ENCODE measurements at places on chromosomes 3 and 15.

GRCh38 chr15:27655056-27655455 is 444.1 kb downstream of the OCA2 start:
- DNase-seq = no peak

DNA sequence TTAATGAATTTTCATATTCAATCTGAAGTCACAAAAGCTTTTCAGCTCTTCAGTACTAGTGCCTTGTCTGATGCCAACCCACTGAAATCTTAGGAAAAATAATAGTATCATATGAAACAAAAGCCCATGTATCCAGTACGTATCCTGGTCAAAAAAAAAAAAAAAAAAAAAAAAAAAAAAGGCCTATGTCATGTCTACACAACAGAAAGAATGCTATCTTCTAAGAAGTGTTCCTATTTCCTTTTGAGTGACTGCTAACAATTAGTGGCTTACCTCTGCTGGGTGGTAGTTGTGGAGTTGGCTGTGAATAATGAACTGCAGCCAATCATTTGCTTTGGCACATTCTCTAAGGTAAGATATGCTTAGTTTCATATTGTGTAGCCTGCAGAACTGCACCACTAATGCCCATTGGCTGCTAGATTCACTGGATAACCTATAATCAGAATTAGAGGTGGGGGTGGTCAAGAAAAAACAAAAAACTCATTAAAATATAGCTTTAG is 59.6 kb downstream of the EIF3J start:
- no peak for DNase-seq

- no peak for DNase-seq
These were observed 178.9 kb downstream of the SV2B start for GRCh38 chr15:91278951-91279350.

DNA sequence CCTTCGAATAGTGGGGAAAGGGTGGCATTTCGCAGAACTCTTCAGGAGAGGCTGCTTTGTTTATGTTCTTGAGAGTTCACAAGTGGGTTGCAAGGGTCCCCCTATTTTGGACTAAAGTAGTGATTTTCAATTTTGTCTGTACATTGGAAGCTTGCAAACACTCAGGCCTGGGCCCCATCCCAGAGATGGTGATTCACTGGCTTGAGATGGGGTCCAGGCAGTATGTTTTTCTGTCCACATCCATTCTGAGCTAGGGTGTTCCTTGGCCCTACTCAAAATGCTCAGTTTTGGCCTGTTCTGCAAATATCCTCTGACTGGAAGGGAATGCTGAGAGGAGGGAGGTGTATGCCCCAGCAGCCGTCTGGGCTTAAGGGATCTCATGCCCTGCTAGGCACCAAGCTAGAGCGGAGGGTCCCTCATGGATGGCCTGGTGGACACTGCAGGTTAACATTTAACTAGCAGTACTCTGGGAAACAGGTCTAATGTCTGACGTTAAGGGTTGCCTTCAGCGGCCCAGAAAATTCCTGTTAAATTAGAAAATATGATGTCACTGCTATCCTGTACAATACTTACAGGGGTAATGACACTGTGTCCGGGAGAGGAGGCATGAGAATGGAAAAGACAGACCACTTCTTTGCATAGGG is 181.4 kb downstream of the OPA1 start:
- DNase-seq = no peak

GRCh38 chr15:94670438-94671034 is 439.2 kb downstream of the MCTP2 start:
- DNase-seq = peak; percentile 38

DNA sequence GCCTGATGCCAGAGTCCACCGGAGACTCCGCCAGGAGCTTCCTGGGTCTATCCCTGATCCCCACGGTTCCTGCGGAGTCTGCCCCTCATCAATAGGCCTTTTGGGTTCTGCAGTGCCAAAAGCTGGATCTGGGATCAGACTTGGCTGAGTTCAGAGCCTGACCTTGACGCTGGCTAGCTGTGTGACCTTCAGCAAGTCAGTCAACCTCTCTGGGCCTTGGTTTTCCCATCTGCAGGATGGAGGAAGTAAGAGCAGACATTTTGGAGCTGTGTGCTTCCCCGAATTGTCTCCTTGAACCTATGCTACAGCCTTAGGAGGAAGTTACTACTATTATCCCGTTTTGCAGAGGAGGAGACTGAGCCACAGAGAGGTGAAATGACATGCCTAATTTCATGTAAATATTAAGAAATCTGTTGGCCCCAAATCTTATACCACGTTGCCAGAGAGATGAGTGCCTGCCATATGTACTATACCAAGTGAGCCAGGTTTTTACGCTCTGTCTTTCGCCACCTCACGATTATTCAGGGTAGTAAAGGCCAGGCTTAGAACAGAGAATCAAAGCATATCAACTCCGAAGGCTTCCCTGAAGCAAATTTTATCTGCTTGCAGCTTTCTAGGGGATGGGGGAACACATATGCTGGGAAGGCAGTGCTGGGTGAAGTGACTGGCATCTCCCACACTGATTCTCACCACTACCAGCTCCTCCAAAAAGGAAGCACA is 112.5 kb downstream of the SRGAP3 start:
- DNase-seq = no peak

DNA sequence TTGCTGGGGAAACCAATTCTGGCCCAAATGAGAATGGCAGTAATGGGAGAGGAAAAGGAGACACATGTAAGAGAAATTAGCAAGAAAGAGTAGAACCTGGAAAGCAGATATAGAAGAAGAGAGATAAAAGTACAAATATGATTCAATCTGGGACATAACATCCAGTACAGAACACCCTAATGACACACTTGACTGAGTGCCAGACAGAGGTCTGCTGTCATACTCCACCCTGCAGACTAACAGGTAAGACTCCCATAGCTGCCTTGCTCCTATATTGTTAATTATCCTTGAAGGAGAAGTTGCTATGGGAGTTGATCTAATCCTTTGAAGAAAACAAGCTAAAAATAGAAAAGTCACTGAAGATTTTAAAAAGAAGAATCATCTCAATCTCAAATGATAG is 21.1 kb downstream of the CCPG1 start:
- DNase-seq = no peak

DNA sequence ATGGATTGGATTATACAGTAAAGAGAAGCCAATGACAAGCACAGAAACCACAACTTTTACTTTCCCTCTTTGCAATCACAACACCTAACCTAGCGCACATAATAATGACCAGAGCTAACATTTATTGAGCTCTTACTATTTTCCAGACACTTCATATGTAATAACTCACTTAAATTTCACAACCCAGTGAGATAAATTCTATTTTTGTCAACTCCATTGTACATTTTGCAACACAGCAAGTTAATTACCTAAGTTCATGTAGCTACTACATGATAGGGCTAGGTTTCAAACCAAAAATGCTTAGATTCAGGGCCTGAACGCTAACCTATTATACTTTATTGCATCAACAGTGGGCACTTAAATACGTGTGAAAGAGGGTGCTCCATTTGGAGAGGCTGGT is 89.5 kb downstream of the GADL1 start:
- no peak for DNase-seq

DNA sequence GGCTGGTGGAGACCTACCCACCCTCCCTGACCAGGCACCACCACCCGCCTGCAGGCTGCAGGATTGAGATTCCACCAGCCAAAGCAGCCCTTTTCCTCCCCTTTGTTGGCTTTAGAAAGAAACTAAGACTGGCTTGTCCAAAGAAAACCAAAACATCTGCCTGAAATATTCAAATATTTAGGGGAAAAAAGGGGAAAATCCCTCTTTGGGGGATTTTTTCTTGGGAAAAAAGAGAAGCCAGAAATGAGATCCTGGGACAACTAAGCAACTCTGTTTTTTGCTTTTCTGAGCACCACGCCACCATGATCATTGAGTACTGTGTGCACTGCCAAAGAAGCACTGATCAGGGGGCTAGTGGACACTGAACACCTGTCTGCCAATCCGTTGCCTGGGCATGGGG is 2.6 kb downstream of the DCLK3 start:
- DNase-seq = no peak

GRCh38 chr3:9468460-9468859 is 71.0 kb downstream of the SETD5 start:
- no peak for DNase-seq

- no peak for DNase-seq
These were observed 12.8 kb downstream of the MAN2A2 start for GRCh38 chr15:90915808-90916440.

DNA sequence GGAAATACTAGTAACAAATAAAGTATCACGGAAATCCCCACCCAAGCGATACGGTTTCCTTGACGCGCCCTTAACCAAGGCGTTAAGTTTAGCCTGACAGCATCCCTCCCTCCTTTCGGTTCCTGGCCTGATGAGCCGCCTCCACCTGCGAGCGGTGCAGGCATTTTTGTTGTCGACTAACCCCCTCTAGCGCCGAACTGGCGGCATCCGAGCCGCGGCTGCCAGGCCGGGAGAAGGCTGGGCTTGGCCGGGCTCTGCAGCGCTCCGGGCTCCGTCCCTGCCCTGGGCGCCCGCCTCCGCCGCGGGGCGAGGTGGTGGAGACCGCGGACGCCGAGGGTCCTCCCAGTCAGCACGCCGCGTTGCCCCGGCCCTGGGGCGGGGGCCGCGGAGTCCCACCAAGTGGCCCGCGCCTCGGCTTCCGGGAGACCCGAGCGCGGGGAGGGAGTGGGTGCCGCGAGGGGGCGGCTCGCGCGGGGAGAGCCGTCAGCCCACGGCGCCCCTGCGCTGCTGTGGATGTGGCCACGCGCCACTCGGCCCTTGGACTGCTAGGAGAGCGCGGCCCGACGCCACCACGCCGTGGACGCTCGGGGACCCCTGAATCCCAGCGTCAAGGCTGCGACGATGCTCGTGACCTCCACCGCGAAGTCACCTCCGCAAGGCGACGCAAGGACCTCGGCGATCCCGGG is 1.1 kb upstream of the EPHA6 start:
- DNase-seq = peak; percentile 85

DNA sequence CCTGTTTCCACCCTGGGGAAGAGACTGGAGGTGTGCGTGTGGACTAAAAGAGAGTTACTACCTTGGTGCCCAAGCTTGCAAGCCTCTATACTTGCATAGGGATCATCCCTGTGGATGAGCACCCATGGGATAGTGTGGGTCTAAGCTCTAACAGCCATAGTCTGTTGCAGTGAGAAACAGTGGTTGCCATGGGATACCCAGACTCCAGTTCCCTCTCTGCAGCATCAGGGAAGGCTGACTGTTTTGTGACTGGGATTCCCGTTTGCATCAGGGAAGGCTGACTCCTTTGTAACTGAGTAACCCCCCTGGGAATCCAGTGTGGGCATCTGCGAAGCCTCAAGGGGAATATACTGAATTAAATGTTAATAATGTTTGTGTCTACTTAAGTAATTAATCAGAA is 196.1 kb downstream of the ZNF621 start:
- no peak for DNase-seq

DNA sequence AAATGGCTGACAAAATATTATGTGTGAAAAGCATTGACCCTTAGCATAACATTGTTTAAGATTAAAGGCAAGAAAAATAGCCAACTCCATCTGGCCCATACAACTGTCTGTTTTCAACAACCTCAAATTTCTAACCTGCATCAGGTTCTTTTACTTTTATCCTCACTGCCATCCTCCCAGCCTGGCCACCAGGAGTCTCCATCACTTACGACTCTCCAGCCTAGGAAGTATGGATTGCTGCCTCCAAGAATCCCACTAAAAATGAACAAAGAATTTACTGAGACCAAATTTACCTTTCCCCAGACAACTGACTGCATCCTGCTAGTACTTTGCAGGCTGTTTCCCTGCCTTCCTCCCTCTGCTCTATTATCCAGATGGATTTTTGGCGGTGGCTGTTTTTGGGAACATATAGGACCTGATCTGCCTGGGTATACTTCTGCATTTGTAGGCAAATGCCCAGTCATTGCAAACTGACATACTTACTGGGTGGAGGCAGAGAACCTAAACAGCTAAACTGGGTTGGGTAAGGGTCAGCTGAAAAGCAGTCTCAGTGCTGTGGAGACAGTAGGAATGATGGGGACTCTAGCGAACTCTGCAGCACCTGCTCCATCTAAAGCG is 144.2 kb downstream of the GHSR start:
- DNase-seq = no peak

GRCh38 chr15:60086681-60087429 is 82.7 kb downstream of the FOXB1 start:
- no peak for DNase-seq

GRCh38 chr3:69420781-69421520 is 35.1 kb upstream of the FRMD4B start:
- DNase-seq = no peak

DNA sequence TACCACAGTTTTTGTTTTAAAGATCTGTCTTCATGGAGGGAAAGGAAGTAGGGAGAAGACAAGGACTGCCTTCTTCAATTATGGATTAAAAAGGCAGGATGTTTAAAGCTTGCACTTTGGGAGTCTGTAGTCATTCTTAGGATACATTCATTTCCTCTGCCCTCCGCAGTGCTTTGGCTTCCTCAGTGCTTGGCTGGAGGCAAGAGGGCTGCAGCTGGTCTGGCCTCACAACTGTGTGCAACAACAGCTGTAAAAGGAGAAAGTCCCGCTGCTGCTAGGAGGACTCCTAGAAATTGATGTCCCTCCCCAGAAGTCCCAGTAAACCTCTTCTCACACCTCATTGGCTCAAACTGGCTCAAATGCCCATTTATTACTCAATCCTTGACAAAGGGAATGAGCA is 54.4 kb upstream of the PPP2R3A start:
- DNase-seq = no peak

DNA sequence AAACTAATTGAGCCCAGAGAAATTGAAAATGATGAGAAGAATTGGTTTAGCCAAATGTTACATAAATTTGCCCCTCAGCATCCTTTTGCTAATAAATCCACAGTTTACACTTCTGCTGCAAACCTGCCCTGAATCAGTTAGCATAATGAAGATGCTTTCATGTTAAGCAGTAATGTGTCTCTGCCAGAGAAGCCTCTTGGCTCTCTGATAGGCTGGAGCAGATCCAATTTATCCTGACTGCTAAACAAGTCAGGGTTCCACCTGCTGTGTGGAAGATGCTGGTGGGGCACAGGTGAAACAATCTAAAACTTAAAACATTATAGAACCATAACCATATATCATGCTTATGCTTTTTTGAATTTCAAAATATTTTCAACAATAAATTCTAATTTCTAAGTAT is 946.8 kb downstream of the OTOL1 start:
- peak; percentile 91 for DNase-seq

DNA sequence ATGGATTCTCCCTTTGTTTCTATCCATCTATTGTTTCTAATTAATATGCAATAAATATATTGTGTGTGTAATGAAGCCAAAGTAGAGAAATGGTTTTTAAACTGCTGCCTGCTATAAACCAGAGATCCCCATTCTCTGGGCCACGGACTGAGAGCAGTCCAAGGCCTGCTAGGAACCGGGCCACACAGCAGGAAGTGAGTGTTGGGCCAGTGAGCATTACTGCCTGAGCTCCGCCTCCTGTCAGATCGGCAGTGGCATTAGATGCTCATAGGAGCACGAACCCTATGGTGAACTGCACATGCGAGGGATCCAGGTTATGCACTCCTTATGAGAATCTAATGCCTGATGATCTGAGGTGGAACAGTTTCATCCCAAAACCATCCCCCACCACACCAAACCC is 85.2 kb upstream of the POMGNT2 start:
- DNase-seq = no peak
